Astrocyte of the spinal cord (primary cell): ENCODE measurements at places on chromosomes 4 and X.

GRCh38 chr4:136088211-136088867 is 1444.0 kb downstream of the PCDH18 start:
- DNase-seq: no peak

- no peak for DNase-seq
These were observed 60.9 kb downstream of the ADGRA3 start for GRCh38 chr4:22454955-22455354.

GRCh38 chrX:15853586-15854079 is 980 bp downstream of the AP1S2 start:
- peak; percentile 19 for DNase-seq

DNA sequence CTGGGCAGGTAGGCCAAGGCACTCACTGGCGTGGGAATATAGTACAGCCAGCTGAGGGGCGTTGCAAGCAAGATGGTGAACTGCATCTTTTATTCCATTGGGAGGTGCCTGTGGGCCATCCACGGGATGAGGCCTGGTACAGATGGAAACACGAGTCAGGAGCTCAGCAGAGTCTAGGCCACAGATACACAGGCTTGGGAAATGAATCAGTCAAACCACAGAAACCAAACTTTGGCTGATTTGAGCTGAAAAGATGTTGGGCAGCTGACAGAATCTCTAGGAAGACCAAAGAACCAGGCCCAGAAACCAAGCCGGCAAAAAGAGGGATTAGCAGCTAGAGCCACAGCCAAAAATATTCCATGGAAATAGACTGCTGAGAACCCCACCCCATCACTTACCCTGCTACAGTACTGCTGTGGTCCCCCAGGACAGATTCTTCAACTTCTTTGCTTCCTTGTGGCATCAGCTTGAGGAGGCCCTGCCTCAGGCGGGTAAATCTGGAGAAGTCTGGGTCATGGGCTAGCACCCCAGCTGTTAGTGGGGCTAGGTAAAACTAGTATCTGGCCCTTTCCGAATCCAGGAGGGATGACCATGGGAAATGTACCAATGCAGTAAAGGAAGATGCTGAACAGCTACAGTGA is 75.4 kb downstream of the TMEM131L start:
- DNase-seq: peak; percentile 92

DNA sequence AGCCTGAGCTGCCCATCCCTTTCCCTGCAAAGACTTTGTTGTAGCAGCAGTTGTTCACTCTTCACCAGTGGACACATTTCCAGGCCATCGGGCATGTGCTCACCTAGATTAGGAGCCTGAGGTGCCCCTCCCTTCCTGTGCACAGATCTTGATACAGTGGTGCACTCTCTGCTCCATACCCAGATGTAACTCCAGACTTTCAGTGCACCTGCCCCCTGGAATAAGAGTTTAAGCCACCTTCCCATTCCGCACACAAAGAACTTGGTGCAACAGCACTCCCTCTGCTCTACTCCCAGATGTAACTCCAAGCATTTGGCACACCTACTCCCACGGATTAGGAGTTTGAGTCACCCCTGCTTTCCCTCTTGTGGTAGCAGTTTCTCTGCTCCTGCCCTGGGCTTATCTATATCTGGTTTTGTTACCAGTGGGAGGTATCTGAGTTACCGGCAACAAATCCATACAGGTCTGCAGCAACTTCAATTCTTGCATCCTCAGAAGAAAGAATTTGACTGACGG is 36.0 kb upstream of the PLK4 start:
- DNase-seq: no peak
